ENCODE measurements at places on chromosomes 16 and 17. TPM values are rescaled to one million over a fixed set of nuclear protein-coding genes. Genes with fewer than 3 reads are reported as not detected.

GRCh38 chr17:30031214-30031869 is 85.3 kb upstream of the NSRP1 start:
- no peak for DNase-seq
- no peaks in the 10 kb centered on the region for H3K4me1 ChIP-seq
- peaks cover 2% of the 10 kb centered on the region for H3K36me3 ChIP-seq
- no peak overlapping the region for H3K27ac ChIP-seq
- H3K27me3 ChIP-seq = peaks cover 5% of the 10 kb centered on the region

The EME1 gene
- 1.3 TPM for total RNA-seq

The MSL1 gene
- total RNA-seq = 106 TPM

The FBXW10B gene
- not detected for total RNA-seq

DNA sequence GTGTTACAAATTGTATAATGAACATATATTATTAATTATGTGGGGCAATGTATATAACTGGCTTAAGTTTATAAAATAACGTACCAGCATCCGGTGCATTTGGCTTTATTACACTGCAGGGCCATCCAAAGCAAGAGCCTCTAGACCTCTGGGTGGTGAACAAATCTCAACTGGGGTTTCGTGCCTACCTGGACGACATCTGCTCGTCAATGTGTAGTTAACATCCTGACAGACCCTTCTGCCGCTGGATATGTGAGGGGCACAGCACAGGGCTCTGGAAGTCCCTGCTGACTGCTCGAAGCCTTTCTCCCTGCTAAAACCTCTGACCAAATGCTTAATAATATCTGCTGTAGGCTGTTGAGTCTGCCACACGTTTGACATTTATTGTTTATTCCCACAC is 2.3 kb downstream of the TMEM186 start:
- no peak for DNase-seq
- H3K27ac ChIP-seq = no peak overlapping the region
- H3K4me1 ChIP-seq = peaks cover 25% of the 10 kb centered on the region
- H3K4me3 ChIP-seq = no peak overlapping the region
- no peaks in the 10 kb centered on the region for H3K36me3 ChIP-seq

DNA sequence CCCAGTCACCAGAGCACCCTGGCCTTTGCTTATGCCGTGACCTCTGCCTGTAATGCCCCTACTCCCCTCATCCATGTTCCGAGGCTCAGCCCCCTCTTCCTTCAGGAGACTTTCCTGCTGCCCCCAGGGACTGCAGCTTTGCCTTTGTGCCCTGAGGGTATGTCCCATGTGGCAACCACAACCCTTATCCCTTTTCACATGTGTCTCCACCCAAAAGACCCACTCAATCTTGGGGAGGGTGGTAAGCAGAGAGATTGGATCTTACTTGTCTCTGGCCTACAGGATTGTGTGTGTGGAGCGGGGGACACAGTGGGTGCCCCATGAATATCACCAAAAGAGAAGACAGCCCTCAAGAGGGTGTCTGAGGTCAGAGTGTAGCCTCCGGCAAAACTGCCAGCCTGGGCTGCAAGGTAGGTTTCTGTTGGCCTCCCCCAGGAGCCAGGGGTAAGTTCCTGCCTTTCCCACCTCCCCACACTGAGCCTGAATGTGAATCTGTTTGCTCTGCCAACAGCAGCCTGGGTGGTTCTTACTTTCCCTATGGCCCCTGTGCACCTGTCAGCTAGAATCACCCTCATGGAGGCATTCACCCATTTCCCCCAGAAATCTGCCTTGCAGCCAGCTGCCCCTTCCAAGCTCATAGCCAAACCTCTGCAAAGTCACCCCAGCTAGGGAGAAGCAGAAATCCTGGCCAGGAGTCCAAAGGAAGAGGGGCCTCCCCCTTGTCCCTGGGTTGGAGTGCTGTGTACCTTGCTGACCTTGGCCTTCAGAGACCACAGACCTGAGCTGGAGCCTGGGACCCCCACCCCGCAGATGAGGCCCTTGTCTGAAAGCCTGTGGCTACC is 11.5 kb upstream of the C17orf113 start:
- peaks cover 46% of the 10 kb centered on the region for H3K27me3 ChIP-seq
- no peaks in the 10 kb centered on the region for H3K36me3 ChIP-seq
- H3K27ac ChIP-seq = no peak overlapping the region
- no peak for DNase-seq

The G6PC1 gene
- not detected for total RNA-seq

- H3K27ac ChIP-seq = no peak overlapping the region
- peaks cover 5% of the 10 kb centered on the region for H3K4me1 ChIP-seq
- H3K27me3 ChIP-seq = peaks cover 43% of the 10 kb centered on the region
- DNase-seq = no peak
These were observed 1.7 kb downstream of the HOXB1 start for GRCh38 chr17:48528936-48529682.

- H3K27me3 ChIP-seq = peaks cover 41% of the 10 kb centered on the region
- H3K4me1 ChIP-seq = peaks cover 4% of the 10 kb centered on the region
- H3K27ac ChIP-seq = no peak overlapping the region
- no peaks in the 10 kb centered on the region for H3K36me3 ChIP-seq
- no peak overlapping the region for H3K4me3 ChIP-seq
- DNase-seq = no peak
These were observed 72.1 kb upstream of the HNF1B start for GRCh38 chr17:37816950-37817349.
